GM12865 (cell line): ENCODE measurements at places on chromosomes 3 and 15.

DNA sequence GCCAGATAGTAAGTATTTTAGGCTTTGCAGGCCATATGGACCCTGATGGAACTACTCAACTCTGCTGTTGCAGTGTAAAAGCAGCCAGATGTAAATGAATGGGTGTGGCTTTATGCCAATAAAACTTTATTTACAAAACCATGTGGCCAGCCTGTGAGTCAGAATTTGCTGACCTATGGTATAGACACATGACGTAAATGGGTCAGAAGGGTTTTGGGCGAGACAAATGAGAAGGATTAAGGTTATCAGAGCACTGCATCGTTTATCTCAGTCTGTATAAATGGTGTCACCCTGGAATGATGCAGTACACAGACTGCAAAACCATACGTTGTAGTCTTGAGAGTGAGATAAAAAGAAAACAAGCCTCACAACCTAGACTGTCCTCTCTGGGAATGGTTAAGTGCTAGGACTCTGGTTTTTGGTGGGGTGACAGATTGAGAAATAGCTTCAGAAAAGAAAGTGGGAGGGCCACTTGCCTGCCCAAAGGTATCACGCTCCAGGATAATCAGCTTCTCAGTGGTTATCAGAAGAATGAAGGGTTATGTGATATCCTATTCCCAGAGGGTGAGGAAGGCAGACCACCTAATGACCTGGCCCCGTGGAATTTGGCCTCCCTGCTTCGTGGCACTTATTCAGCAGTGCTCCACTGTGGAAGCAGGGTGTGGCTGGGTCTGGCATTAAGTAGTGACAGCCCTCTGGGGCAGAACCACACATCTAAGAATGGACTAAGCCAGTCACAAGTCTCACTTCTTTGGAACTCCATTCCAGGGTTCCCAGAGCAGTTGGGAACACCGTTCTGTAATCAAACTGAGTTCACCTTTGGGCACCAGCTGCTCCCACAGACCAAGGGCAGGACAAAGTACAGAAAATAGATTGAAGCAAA is 46.1 kb downstream of the ABHD5 start:
- no peak for DNase-seq

- no peak for DNase-seq
These were observed 40.4 kb upstream of the CTNNB1 start for GRCh38 chr3:41158947-41159346.

- DNase-seq, result no peak
These were observed 106.8 kb downstream of the GABRG3 start for GRCh38 chr15:27077790-27078189.

- DNase-seq, result no peak
These were observed 121.6 kb downstream of the RBPMS2 start for GRCh38 chr15:64653757-64654156.

DNA sequence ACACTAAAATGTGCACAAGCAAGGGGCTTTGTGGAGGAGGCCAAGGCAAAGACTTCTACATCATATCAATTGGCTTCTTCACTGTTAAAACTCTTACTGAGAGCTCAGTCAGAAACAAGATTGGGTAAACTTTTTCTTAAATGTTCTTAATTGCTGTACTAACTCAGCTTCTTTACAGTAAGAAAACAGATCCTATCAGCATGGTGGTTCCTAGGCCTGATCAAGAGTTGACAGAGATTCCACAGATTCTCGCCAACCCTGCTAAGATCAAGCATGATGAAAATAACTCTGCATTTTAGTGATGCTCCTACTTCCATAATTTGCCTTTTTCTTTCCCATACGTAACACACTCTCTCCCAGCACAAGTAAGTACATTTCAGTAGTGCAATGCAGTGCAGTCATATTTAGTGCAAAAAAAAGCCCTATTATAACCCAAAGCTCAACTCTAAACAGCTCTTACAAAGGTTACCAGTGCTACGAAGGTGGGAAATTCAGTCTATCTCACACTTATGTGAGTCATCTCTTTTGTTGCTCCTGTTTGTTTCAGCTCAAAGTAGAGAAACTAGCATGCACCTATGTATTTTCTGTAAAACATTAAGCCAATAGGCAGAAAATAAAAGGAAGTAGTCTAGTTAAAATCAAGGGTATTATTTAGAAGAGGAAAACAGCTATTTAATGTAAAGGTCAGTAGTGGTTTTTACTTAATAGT is 29.9 kb downstream of the TIGIT start:
- no peak for DNase-seq

DNA sequence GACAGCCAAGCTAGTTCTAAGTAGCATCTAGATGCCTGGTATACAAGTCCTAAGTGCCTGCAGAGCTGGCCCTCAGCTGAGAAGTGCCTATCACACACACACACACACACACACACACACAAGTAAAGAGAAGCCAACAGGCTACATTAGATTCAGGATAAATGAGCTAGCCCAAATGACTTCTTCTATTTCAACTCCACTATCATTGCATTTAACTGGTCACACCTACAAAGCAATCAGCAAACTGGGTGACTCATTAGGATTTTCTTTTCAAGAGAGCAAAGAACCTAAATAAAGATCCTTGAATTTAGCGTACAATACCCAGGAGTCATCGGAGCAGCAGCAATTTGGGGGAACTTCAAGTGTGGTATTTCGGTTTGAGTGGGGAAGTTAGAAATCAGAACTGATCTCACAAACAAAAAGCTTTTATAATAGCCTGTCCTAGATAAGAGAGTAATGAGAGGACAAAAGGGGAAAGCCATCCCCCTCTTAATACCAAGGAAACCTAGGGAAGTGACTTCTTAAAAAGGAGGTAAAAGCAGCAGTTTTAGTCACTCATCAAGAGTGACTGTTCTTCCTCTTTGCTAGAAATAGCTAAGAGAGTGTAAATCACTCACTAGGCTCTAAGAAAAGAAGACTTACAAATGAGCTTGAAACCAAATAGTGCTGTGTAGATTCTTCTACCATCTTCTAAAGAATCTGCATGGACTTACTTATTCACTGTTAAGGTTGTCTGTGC is 112.7 kb downstream of the TNIK start:
- DNase-seq, result peak; percentile 91

GRCh38 chr3:108590460-108590859 is 938 bp downstream of the DZIP3 start:
- DNase-seq, result peak; percentile 9

GRCh38 chr3:105518806-105519418 is 152.2 kb downstream of the ALCAM start:
- DNase-seq, result peak; percentile 80

DNA sequence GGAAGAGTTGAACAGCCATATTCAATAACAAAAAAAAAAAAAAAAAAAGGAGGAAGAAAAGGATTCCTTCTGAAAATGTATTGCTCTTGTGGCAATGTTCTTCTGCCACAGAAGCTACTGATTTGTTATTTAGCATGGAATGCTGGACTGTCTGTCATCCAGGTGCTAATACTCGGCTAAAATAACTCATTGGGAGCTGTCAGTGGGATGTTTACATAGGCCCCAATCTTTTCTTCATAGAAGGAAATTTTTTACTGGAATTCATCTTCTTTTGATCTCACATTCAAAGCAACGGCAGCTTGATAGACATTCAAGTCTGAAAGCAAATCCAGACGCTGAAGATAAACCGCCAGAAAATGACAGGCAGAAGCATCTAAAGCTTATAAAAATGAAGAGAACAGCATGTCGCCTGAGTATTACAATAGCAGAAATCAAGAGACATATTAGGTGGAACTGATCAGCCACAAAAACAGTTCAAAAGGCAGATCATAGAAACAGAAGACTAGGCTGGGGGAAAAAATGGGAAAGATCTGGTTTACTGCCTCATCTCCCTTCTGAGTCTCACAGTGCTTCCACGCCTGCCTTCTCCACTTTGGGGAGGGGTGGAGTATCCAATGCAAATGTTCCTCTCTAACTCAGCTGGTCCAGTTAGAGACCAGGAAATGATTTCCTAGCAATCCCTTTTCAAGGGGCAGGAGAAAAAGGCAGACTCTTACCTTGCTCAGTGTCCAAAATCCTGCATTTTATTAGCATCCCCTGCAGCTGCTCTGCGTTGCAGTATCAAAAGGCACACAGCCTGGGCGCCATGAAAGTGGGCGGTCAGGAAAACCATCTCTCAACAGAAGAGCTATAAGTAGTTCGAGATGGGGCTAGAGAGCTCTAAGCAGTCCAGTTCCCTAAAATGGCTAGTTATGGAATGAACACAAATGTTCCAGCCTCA is 451.9 kb downstream of the FOXP1 start:
- DNase-seq, result no peak

- no peak for DNase-seq
These were observed 73.5 kb downstream of the MCF2L2 start for GRCh38 chr3:183354874-183355273.

DNA sequence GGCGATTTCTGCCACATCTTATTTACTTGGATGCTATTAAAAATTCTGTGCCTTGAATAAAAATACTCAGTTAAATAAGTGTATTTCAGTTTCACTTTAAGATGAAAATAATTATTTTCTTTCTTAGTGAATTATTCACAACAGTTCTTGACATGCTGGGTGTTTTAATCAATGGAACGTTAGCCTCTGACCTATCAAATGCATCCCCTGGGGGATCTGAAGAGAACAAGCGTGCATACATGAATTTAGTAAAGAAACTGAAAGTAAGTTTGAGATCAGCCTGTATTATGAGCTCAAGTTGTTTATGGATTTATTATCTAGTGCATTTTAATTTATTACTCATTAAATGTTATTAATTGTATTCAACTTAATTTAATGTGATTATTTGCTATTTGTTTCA is 597 bp downstream of the P2RY12 start:
- peak; percentile 22 for DNase-seq

DNA sequence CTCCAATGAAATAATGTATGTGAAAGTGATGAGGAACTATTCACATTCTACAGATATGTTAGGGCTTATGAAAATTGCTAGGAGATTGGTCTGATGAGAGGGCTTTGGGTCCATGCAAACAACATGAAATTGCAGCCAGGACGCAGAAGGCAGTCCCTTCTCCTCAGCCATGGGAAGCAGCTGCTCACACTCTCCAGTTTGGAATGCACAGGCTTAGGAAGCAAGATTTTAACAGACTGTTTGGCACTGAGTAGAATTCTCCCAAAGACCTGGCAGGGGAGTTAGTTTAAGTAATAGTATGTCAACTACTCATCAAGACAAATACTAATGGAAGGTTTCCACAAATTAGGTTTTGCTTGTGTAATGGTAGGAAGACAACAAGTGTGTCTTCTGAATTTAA is 500.7 kb upstream of the ARRDC4 start:
- DNase-seq, result no peak

GRCh38 chr3:182485301-182485700 is 308.0 kb upstream of the ATP11B start:
- no peak for DNase-seq

DNA sequence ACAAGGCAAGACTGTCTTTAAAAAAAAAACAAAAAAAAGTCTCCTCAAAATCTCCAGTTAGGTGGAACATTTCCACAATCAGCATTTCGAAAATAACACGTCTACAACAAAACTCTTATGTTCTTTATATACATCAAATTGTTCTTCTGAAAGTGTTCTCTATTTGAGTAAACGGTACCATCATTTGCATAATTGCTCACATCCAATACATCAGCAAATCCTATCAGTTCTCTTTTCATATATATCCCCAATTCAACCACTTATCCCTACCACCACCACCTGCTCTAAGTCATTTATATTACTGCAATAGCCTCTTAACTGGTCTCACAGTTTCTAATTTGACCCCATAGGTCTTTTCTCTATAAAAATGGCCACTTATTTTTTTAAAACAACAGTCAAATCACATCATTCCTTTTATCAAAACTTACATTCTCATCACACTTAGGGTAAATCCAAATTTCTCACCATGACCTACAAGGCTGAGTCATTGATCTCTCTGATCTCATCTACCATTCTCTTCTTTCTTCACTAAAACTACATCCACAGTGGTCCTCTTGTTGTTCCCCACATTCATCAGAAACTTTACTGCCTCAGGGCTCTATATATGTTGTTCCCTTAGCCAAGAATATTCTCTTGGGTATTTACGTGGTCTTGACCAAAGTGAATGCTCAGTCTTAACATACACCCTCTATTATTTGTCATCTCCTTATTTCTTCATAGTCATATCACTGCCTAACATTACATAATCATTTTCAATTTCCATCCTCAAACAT is 237.0 kb downstream of the SCAPER start:
- DNase-seq, result peak; percentile 5

DNA sequence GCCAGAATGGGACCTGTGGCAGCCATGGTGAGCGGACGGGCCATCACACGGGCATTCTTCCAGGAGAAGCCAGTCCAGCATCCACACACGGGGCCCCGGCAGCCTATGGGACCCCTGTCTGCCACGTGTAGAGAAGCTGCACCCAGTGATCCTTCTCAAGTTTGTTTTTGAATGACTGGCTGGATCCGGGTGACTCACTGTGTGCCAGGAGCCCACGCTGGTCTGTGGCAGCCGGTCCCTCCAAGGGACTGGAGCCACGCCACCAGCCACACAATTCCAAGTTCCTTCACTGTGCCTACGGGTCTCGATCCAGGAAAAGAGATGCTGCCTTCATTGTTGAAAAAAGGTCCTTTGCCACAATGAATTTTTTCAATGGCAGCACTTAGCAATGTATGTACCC is 58.1 kb downstream of the ATP10A start:
- DNase-seq, result no peak

- DNase-seq, result no peak
These were observed 289.7 kb upstream of the DCBLD2 start for GRCh38 chr3:99191186-99191585.

DNA sequence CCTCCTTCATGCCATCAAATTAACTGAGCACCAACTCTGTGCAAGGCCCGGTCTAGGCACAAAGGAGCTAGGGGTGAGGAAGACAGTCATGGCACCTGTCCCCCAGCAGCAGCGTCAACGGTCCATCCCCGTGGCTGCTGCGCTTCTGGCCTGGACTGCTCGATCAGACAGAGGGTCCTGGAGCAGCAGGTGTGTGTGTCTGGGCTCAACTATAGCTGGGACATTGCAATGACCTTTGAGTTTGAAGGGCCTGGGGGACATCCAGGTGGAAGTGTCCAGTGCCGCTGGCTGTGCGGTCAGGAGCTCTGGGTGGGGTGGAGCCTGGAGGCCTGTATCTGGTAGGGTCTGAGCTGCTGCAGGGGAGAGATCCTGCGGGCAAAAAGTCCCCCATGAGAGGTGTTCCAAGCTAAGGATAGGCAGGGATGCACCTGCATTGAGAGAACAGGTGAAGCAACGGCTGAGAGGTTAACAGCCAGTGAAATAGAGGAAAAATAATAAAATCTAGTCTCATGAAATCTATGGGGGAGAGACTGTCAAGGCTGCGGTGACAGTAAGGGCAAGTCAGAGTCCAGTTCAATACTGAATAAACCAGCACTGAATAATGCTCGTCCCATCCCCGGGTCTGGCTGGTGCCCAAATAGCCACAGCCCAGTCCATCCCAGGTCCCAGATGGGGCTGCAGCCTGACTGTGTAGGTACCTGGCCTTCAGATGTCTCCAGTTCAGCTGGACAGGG is 25.4 kb upstream of the SLC41A3 start:
- DNase-seq, result no peak
